Myocyte (in vitro differentiated cells): ENCODE measurements at places on chromosomes 4 and X. TPM values are rescaled to one million over a fixed set of nuclear protein-coding genes. Genes with fewer than 3 reads are reported as not detected.

The TMEM47 gene
- 69.2 and 81.1 TPM in 2 replicates for total RNA-seq

The IL3RA gene
- not detected in 2 replicates for total RNA-seq

The CT45A5 gene
- not detected in 2 replicates for total RNA-seq

The FAM241A gene
- total RNA-seq = 0.88 and 1.0 TPM in 2 replicates

The RRH gene
- 0.08 TPM in 1 of 2 replicates, not detected in the other for total RNA-seq

The GPAT3 gene
- 13.0 and 15.2 TPM in 2 replicates for total RNA-seq

The S100G gene
- total RNA-seq = not detected in 2 replicates

The PCSK1N gene
- total RNA-seq = 1.8 and 5.4 TPM in 2 replicates

The MAGEA8 gene
- total RNA-seq = not detected in 2 replicates

The SYN1 gene
- 0.80 TPM in 1 of 2 replicates, not detected in the other for total RNA-seq

The MEPE gene
- not detected in 2 replicates for total RNA-seq

The HAND2 gene
- 0.11 TPM in 1 of 2 replicates, not detected in the other for total RNA-seq

The NOX1 gene
- 0.10 and 0.11 TPM in 2 replicates for total RNA-seq

The MYOZ2 gene
- total RNA-seq = 153 and 182 TPM in 2 replicates

The SORBS2 gene
- total RNA-seq = 13.9 and 19.6 TPM in 2 replicates

The CCSER1 gene
- not detected in 2 replicates for total RNA-seq

The PTPN13 gene
- under 0.01 and 0.05 TPM in 2 replicates for total RNA-seq

The STOX2 gene
- 0.31 and 0.53 TPM in 2 replicates for total RNA-seq

The ZNF732 gene
- 0.08 TPM in 1 of 2 replicates, not detected in the other for total RNA-seq

The BMPR1B gene
- total RNA-seq = 9.8 TPM in 2 replicates

The NPFFR2 gene
- total RNA-seq = not detected in 2 replicates

The F9 gene
- not detected in 2 replicates for total RNA-seq

The AGA gene
- total RNA-seq = 3.5 and 6.6 TPM in 2 replicates

The IL21 gene
- total RNA-seq = not detected in 2 replicates

The MGAT4D gene
- not detected in 2 replicates for total RNA-seq

The FAM47E gene
- total RNA-seq = 0.13 and 0.21 TPM in 2 replicates
